Fibroblast of skin of abdomen (primary cell): ENCODE measurements at places on chromosomes 3 and 15.

DNA sequence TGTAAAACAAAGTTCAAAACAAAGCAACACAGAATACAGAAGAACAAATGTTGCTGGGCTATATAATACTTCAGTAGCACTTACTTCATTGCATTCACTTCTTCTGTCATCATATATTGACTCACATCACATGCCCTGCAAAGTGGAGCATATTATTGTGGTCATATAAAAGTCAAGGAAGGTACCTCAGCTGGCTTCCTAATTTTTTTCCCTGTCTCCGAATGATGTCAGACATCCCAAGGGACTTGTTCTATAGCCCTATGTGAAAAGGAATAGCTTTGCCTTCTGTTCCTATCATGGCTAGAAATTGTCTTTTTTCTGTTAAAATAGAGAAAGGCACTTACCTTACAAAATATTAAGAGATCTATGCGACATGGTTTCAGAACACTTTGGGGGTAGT is 109.4 kb downstream of the LRTM1 start:
- DNase-seq: peak; percentile 28

DNA sequence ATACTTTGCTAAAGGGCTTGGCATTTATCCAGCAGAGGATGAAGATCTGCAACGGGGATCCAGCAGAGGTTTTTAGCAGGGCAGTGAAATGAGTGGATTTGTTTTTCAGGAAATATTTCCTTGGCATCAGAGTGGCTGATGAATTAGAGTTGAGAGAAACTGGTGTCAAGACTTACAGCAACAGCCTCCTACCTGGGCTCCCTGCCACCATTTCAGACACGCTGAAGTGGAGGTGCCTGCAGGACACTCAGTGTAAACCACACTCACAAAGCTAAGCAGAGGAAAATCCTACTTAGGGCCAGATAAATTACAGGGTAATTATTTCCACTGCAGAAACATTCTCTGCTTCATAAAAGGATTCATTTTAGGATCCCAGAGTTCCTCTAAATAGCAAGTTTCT is 519.7 kb downstream of the FGF12 start:
- no peak for DNase-seq

DNA sequence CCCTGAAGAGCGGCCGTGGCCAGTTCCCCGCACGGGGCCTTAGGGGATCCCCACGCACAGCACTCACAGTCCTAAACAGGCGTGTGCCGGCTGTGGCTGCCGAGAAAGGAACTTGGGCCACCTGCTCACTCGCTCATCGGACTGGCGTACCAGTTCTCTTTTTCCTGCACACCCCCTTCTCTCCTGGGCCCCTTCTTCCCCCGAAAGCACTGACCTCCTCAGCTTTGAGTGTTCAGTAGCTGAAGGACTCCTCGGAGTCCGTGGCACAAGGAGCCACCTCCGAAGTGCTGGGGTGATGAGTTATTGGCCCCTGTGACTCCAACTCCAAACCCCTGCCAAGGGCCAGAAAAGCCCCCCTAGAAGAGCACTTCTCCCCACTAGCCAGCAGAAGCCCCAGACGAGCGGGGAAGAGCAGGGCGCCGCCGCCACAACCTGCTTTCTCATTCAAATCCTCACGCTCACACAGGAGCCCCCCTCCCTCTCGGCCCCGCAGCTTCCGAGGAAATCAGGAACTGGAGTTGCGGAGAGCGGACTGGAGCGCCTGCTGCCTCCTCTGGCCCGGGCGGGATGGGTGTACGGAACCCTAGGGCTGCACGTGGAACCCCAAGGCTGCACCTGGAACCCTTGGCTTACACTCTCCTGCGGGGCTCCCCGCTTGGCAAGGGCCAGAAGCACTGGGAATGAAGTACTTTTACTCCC is at the start of gene PLCH1:
TSS of gene PLCH1 (minus strand) at position 446 of the 699 bp plus-strand sequence. CDS start 40,847 bp downstream, outside the sequence.
- DNase-seq: peak; percentile 53

DNA sequence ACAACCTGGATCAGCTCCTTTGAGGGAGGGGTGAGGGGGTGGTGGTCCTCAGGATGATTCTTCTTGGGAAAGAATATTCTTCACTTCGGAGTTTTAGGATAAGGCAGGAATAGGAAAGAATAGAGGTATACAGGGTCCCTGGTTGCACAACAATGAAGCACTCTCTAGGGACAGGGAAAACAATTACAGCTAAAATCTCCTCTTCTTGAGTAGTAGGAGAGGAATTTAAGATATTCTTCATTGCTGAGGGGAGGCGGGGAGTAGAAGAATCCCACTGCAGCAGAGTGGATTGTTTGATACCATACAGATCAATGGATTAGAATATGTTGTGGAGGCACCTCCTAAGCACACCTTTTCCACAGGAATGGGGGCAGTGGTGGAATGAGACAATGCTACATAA is 20.5 kb downstream of the SLC9C1 start:
- DNase-seq: no peak

- no peak for DNase-seq
These were observed 16.9 kb upstream of the TSC22D2 start for GRCh38 chr3:150391161-150391560.

DNA sequence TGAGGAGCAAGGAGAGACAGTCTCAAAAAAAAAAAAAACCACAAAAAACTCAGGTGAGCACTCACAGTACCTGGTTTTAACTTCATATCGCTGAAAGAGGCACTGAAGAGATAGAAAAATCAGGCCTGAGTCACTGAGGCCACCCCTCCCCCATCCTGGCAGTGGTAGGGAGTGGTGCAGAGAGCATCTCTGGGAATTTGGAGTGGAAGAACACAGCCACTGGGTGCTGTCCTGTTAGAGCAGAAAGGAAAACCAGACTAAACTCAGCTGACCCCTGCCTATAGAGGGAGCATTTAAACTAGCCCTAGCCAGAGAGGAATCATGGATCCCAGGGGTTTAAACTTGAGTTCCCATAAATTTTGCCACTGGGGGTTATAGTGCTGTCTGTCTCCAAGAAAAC is 22.2 kb upstream of the DNAJC13 start:
- no peak for DNase-seq

- DNase-seq: no peak
These were observed 34.8 kb downstream of the ATG7 start for GRCh38 chr3:11306817-11307589.

- no peak for DNase-seq
These were observed 30.8 kb downstream of the CCDC13 start for GRCh38 chr3:42742259-42742658.

DNA sequence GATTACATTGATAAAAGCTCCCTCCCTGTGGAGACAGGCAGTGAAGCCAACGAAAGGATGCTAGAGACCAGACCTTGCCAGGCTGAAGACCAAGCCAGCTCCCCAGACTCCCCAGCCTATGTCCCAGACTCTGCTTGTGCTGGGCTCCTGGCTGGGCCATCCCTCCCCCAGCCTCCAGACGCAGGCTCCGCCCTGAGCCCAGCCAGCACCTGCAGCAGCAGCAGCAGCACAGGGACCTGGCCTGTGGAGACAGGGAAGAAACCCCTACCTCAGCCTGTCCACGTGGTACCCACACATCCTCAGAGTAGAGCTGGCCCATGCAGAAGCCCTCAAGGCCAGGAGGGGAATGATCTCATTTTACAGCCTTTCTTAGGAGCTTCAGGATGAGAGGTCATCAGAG is 13.3 kb downstream of the ANKRD63 start:
- no peak for DNase-seq
